KBM-7 (cell line): ENCODE measurements at places on chromosomes 5 and 9.

DNA sequence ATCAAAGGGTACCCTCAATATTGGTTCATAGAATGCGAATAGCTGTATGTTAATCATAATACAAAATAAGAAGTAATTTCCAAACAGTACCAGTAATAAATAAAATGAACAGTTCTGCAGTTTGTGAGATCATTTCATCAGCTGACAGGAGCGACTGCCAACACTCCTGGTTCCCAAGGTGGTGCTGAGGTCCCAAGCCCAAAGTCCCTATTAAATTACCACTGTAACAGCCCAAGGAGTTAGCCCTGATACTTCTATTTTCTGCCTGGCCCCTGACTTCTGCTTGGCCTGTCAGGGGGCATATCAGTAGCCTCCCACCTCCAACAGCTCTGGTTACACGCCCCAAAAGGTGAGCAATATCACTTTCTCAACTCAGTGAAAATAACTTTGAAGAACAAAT is 47.1 kb downstream of the ANKH start:
- no peak for DNase-seq

DNA sequence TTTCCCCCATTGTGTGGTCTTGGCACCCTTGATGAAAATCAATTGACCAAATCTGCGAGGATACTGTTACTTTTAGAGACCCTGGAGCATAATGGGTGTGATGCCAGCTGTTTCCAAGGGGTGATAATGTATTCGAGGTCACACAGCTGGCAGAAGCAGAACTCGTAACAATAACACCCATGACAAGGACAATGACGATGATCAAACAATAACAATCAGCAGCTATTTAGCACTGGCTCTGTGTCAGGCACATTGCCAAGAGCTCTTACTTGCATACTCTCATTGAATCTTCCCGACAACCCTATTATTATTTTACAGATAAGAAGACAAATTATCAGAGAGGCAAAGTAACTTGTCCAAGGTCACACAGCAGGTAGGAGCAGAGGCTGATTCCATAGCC is 223.7 kb upstream of the MSX2 start:
- no peak for DNase-seq

- no peak for DNase-seq
Observed at GRCh38 chr9:14307989-14308852, 5.7 kb downstream of the NFIB start.

DNA sequence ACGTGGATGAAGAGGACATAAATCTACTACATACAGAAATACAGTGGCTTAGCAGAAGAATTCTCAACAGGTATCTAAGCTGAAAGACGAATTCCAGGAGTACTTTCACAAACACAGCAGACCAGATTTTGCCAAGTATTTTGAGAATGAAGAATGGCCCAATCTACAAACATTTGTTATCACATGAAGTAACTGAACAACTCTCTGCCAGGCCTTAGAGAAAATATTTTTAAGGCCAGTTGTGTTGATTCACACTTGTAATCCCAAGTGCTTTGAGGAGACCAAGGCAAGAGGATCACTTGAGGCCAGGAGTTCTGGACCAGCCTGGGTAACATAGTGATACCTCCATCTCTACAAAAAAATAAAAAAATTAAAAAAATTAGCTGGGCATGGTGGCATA is 14.3 kb downstream of the AGTPBP1 start:
- DNase-seq, result no peak

- DNase-seq, result no peak
Observed at GRCh38 chr5:101084353-101084752, 181.3 kb upstream of the ST8SIA4 start.
